ENCODE measurements at places on chromosomes 6 and 20.

DNA sequence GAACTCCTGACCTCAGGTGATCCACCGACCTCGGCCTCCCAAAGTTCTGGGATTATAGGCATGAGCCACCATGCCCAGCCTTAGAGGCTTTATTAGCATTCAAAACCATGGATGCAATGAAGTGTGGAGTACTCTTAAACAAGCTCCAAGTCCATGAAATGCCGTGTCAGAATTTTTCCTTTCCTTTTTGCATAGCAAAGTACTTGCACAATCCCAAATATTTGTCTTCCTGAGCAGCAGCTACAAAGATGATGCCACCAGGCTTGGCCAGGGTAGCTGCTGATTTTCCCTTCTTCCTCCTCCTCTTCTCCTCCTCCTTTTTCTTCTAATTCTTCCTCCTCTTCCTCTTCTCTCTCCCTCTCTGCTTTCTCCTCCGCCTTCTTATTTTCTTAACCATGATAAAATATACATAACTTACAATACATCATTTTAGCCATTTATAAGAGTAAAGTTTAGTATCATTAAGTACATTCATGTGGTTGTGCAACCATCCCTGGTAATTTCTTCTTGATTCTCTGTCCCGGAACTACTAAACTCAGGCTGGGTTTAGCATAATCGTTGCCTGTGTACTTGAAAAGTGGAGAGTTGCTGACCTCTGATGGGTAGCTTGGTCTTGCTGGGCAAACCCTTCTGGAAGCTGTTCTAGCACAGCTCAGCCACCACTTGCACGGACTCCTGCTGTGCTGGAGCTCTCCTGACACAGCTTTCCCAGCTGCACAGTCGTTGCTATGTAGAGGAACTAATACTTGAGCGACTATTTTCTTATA, 20.3 kb downstream of the MUCL3 start:
- no peak for DNase-seq

DNA sequence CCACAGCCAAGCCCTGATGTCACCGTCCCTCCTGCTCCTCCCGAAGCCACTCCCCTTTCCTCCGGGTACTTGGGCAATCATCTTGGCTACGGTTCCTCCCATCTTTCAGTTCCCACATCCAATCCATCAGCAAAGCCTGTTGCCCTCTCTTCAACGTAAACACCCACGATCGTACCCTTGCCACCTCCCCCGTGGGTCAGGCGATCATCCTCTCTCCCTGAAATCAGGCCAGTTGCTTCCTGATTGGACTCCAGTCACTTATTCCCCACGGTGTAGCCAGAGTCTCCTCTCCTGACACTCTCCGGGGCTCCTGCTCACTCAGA, 44.5 kb downstream of the SULF2 start:
- no peak for DNase-seq

DNA sequence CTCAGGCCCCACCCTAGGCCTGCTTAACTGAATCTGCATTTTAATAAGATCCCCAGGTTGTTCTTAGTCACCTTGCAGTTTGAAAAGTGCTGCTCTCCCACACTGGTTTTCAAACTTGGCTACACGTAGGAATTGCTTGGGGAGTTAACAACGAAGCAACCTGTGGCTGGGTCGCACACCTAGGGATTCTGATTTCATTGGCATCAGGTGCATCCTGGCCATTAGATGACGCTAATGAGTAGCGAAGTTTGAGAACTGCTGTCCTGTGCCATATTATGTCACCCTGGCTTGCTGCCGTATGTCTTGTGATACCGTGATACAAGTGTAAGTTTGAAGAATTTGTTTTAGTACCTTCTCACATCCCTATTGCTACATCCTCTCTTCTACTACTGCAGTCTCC, 28.2 kb upstream of the FUCA2 start:
- no peak for DNase-seq

- DNase-seq, result no peak
Measured at GRCh38 chr20:32326504-32326845, 31.7 kb upstream of the ASXL1 start.
